ENCODE measurements at places on chromosomes 1 and 21.

DNA sequence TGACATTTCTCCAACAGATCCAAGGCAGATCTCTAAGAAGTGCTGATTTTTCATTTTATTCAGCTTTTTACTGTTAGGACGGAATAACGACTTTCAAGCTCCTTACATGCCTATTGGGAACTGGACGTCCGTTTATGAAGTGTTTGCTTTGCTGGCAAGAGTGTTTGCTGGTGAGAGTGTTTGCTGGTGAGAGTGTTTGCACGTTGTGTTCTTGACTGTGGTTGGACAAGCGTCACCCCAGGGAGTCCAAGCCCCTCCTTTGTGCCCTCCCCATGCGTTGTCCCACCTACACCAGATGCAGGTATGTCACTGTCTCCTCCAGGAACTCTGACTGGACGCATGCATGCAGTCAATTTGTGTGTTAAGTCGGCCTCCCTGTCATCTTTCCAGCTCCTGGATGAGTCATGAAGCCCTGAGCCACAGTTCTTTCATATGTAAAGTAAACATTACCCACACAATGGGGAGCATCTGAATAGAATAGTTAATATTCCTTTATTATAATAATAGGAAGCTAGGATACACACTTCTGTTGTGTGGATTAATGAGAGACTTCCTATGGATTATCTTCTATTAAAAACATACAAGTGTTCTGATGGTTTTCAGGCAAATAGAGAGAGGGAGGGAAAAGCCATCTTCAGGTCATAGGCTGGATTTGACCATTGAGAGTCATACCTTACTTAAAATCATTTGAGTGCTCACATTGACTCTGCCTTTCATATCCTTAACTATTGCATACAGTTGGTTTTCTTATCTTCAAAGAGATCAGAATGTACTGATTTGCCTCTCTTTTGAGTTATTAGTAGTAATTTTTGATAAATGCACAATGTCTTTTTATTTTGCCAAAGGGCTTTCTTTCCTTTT, 119.2 kb downstream of the GALNT2 start:
- DNase-seq = no peak

DNA sequence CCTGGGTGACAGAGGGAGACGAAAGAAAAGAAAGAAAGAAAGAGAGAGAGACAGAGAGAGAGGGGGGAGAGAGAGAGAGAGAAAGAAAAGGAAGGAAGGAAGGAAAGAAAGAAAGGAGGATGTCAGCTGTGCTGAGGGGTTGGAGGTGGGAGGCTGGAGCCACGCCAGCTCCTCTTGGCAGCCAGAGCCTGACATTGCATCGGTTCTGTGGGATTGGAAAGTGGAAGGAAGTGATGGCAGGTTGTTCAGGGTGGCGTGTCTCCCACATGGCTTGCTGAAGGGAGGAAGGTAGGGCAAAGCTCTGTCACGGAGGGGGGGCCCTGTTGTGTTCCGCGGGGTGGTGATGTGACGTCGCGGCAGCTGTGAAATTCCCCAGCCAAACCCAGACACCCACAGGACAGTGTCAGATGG, 30.7 kb downstream of the EIF2D start:
- DNase-seq = no peak

DNA sequence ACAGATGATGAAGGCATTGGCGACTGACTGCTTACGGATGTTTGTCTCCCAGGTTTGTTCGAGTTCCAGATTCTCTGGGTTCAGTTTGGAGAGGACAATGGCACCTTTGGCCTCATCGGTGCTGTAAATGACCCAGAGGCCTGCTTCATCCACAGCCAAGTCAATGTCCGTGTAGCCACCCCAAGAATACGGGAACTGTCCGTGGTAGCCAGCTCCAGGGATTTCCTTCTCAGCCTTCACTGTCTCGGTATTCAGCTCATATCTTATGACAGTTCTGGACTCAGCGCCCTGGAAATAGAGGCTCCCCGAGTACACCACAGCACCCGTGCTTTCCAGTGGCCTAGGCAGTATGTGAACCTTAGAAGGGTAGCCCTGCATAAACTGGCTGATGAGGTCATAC, 14.1 kb downstream of the MYOCOS start:
- no peak for DNase-seq

- peak; percentile 61 for DNase-seq
Measured at GRCh38 chr1:186304982-186305949, 69.8 kb downstream of the TPR start.

GRCh38 chr1:19329188-19329587, 17.1 kb downstream of the SLC66A1 start:
- DNase-seq = no peak

GRCh38 chr1:42720868-42721267, 19.2 kb downstream of the CLDN19 start:
- no peak for DNase-seq

GRCh38 chr1:214165850-214166374, 115.0 kb upstream of the SMYD2 start:
- no peak for DNase-seq

- DNase-seq = no peak
Measured at GRCh38 chr21:34035619-34036354, 37.6 kb upstream of the MRPS6 start.

- DNase-seq = no peak
Measured at GRCh38 chr1:11514366-11514765, 35.4 kb downstream of the DISP3 start.

DNA sequence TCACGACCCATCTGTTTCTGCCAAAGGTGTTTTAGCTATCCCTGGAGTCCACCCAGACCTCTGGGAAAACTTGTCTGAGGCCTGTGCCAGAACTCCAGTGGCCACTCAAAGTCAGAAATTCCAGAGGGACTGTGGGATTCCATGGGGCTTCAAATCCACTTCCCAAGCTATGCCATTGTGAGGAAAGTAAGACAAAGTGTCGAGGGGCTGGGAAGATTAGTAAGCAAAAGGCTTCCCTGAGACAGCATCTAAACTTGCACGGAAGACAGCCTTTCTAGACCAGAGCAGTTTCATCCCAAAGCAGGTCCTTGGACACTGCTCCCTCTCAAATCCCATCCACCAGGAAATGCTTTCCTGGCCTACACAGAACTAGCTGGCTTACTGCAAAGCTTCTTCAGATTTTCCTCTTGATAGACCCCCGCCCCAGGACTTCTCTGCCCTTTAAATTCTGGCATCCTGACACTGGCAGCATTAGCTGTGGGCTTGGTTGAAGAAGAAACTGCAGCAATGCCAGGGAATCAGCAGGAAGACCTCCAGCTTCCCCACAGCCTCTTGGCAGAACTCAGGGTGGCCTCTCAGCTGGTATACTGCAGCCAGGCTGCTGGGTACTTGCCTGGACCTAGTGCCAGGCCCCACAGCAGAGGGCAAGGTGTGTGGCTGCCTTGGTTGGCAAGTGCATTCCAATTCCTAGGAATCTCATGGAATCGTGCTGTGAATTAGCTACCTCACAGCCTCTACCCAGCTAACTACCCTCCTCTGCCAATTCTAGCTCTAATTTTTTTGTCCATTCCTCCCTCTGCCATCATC, 27.3 kb upstream of the LMX1A start:
- no peak for DNase-seq

- no peak for DNase-seq
Measured at GRCh38 chr1:91799863-91800262, 86.1 kb downstream of the TGFBR3 start.

GRCh38 chr1:22114083-22115012, 28.5 kb downstream of the WNT4 start:
- no peak for DNase-seq

DNA sequence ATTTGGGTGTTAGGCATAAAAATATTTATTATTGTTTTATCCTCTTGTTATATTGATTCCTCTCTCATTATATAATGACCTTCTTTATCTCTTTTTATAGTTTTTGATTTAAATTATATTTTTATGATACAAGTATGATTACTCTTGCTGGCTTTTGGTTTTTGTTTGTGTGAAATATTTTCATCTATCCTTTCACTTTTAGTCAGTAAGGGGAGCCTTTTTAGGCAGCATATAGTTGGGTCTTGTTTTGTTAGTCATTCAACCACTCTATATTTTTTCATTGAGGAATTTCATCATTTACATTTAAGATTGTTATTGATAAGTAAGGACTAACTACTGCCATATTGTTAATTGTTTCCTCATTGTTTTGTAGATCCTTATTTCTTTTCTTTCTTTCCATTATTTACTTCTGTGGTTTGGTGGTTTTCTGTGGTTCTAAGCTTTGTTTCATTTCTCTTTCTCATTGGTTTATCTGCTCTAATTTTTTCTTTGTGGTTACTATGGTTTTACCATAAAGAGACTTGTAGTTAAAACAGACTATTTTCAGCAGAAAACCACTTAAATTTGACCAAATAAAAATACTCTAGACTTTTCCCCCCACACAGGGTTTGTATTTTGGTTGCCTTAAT, 593.1 kb downstream of the NUF2 start:
- DNase-seq = no peak

DNA sequence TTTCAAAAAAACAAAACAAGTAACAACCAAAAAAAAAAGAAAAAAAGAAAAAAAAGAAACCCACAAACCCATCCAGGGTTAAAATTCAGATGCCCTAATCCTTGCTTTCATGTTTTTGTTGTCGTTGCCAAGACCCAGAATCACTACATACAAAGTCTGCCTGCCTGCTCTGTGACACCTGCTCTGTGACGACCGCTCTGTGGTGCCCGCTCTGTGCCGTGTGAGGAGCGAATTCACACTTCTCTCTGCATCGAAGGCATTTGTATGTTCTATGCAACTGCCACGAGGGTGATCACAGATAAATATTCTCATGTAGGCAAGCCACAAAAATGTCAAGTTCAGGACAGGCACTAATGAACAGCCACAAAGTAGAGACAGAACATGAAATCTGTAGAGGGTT, 178.6 kb downstream of the SLC45A1 start:
- no peak for DNase-seq

DNA sequence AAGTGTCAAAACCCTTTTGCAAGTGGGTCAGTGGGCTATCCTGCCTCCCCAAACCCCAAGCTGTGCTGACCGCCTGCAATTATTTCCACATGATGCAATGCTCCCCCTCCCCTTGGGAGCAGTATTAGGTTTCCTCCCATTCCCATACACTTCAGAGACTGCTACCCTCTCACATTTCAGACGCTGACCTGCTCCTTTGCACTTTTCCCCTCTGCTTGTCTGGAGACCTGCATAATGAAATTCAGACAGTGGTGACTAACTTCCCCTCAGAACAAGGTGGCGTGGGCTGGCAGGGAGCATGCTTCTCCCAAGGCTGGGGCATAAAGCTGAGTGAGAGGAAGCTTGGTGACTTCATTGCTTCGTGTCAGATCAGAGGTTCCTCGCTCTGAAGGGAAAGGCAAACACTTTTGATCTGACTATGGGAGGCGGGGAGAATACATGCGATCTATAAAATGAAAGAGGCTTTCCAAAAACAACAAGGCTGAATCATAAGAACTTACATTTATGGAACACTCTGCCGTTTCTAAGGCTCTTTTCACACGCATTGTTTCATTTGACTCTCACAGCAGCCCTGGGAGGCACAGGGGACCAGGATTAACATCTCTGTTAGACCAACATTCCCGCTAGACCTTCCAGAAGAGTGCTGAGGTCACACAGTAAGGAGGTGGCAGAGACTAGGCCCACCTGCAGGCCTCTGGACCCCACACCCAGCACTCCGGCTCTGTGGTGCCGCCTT, 27.5 kb upstream of the ROR1 start:
- DNase-seq = no peak

DNA sequence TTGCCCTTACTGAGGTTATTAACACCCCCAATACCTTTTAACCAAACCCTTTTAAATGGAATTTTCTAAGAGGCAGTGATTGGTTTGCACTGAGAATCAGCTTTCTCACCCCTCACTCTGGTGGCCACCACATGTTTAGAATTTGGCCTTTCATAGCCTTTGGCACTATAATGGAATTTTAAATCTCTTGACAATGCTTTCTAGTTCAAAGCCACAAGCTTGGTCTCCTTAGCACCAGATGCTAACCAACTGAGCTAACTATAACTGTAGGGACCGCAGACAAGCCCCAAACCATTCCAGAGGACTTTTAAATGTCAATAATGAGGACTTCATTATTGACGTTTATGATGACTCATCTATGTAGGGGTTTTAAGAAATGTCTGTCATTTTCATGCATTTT, 238.7 kb upstream of the SNX7 start:
- DNase-seq = no peak

- DNase-seq = no peak
Measured at GRCh38 chr1:209590405-209590804, 6.9 kb downstream of the CAMK1G start.

DNA sequence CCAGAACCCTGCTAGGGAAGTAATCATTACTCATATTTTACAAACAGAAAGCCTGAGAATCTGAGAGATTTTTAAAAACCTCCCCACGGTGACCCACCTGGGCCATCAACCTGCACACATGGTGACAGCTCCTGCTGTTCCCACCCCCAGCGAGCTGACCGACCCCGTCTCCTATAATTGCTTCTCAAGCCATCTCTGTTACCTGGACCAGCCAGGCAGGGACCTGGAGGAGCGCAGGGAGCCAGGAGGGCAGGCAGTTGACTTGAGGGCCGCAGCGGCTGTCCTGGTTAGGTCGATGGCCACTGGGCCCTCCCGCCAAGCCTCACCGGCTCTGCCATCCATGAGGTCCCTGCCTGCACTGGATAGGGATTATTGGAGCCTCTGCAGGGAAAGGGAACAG, 7.7 kb downstream of the TFF2 start:
- DNase-seq = no peak

GRCh38 chr21:17462276-17462981, 50.4 kb upstream of the CXADR start:
- no peak for DNase-seq

DNA sequence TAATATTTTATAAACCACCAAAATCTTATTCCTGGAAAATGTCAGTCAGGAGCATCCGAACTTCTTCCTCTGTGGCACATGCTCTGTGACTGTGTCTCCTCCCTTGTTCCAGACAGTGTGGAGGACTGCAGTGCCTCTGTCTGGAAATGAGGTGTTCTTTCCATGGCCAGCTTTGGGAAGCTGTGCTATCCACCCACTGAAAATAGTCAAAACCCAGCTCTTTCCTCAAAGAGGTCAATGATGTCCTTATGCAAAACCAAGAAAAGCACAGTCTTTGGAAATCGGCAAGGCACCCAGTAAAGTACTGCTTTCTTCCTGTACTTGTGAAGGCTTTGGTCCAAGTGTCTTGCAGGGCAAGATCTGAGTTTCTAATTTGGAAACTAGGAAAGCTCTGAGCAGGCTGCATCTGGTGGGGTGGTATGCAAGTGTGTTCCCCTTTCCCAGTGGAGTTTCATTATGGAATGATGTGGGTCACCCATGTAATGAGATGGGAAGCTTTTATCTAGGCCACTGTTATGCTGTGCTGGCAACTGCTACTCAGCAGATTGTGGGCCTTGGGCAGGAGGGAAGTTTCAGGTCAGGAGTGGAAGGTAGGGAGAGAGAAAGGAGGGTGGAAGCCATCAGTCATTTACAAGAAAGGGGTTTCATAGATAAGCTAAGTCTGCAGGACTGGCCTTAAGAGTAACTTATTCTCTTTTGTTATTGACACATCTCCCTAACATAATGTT, 6.0 kb downstream of the KIAA0040 start:
- DNase-seq = no peak

- DNase-seq = peak; percentile 64
Measured at GRCh38 chr1:235971571-235972310, 93.1 kb downstream of the NID1 start.

All from hematopoietic multipotent progenitor cell treated with erythropoietin and hydrocortisone succinate and interleukin-3 and kit ligand, for 17 days (in vitro differentiated cells).